GM23248 (cell line): ENCODE measurements at places on chromosomes 5 and 9.

DNA sequence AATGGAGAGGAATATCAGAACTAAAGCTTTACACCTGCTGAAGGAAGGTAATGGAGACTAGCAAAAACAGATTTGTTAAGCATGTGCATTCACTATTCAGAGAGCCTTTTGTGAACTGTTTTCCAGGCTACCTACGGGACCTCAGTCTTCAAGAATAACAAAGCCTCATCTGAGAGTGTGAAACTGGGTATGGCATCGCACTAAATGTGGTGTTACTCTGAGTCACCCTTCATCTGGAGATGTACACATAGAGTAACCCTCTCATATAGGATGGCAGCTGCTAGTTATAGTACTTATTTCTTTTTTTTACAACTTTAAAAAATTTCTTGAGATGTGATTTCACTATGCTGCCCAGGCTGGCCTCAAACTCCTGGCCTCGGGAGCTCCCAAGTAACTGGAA, 306.8 kb downstream of the ZNF608 start:
- no peaks in the 10 kb centered on the region for H3K36me3 ChIP-seq
- H3K4me1 ChIP-seq: no peaks in the 10 kb centered on the region
- H3K27me3 ChIP-seq: peaks cover 30% of the 10 kb centered on the region
- H3K4me3 ChIP-seq: no peak overlapping the region

DNA sequence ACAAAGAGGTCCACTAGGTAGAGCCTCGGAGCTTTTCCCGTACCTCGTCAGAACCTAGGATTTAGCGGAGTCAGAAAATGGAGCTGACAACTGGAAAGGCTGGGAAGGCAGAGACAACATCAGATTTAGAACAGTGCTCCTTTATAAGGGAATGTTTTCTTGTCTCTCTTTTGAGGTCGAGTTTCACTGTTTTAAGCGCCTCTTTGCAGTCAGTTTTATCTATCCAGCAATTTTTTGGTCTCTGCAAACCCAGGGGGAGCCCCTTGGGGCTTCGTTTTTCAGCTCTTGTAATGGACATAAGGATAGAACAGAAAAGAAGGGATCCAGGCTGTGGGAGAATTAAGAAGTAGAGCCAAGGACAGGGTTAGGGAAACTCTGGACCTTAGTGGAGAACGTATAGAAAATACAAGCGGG, 80.5 kb downstream of the FNBP1 start:
- H3K4me3 ChIP-seq: peak overlapping the region; percentile 78
- 0 out of 2 replicates have a peak, but pooled peaks cover 7% of the 10 kb centered on the region for H3K36me3 ChIP-seq
- peaks cover 29% of the 10 kb centered on the region for H3K4me1 ChIP-seq
- H3K27ac ChIP-seq: peak overlapping the region; percentile 52
- no peaks in the 10 kb centered on the region for H3K27me3 ChIP-seq

- DNase-seq: no peak
- H3K4me3 ChIP-seq: no peak overlapping the region
- H3K36me3 ChIP-seq: no peaks in the 10 kb centered on the region
- no peaks in the 10 kb centered on the region for H3K4me1 ChIP-seq
These were observed 157.2 kb upstream of the CD180 start for GRCh38 chr5:67353500-67354450.

DNA sequence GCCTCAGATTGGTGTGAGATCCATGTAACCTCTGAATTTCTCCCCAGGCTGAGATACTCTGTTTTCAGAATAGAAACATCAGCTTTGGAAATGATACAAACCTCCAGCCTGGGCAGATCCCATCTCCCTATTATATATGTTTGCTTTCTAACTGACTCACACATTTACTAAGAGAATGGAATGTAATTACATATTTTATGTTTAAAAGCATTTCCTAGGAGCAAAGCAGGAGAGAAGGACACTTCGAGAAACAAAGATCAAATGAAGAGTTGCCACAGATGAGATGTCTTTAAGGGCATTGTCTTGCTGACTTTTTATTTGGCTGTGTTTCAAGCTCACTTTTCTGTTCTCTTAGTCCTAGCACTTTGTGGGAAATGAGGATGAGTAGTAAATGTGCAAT, 96.3 kb downstream of the CDH18 start:
- H3K4me3 ChIP-seq: peak overlapping the region; percentile 2; the same call in 1 of the 2 replicates
- peak overlapping the region; percentile 22 for H3K27ac ChIP-seq
- peak; percentile 60 for DNase-seq
- H3K4me1 ChIP-seq: peaks cover 21% of the 10 kb centered on the region

DNA sequence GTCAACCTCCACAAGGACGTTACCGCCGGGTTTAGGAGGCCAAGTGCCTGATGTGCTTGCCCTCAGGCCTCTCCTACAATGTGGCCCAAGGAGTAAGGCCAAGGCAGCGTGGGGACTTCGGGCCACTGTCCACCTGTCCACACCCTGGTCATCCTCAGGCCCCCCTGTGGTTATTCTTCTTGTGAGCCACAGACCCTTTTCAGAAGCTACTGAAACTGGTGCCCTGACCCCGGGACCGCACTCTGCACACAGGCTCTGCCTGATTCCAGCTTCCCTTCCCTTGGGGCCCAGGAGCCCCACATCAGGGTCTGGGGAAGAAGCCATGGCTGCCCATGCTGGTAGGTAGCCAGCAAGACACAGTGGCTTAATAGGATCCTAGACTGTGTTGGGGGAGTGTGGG, 128.8 kb downstream of the OLFM1 start:
- no peak overlapping the region for H3K4me3 ChIP-seq
- H3K27me3 ChIP-seq: peaks cover 39% of the 10 kb centered on the region
- no peaks in the 10 kb centered on the region for H3K4me1 ChIP-seq
- H3K27ac ChIP-seq: no peak overlapping the region
- DNase-seq: no peak

DNA sequence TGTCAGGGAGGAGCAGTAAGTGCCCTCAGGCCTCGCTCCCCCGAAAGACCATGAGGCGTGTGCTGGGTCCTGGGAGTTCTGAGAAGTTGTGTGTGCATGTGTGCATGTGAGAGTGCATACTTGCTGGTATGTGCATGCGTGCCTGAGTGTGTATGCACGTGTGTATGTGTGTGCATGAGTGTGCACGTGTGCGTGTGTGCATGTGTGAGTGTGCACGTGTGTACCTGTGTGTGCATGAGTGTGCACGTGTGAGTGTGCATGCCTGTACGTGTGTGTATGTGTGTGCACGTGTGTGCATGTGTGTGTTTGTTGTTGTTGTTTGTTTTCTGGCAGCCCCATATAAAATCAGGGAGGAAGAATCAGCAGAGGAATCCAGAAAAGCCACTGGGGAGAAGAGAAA, 426.7 kb downstream of the IRX2 start:
- no peaks in the 10 kb centered on the region for H3K4me1 ChIP-seq
- H3K36me3 ChIP-seq: no peaks in the 10 kb centered on the region
- no peak overlapping the region for H3K4me3 ChIP-seq
- no peaks in the 10 kb centered on the region for H3K27me3 ChIP-seq

GRCh38 chr5:72938206-72938605, 17.6 kb upstream of the FCHO2 start:
- no peaks in the 10 kb centered on the region for H3K4me1 ChIP-seq
- H3K27ac ChIP-seq: no peak overlapping the region
- H3K27me3 ChIP-seq: no peaks in the 10 kb centered on the region
- no peak overlapping the region for H3K4me3 ChIP-seq

DNA sequence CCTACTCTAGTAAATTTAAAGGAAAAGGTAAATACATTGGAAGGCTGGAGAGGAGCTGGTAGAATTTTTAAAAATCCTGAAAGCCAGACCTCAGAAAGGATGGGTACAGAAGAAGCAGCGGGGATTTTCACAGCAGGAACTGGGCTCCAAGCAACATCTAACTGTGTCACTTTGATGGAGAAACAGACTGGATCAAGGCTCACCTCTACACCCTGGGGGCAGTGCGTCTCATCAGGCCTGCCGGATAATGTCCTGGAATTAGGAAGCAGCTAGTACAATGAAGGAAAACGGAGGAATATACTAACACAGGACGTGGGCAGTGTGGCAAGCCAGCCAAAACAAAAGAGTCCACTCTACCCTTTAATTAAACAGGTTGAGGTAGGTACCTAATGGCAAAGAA, 463.6 kb downstream of the TAF11L14 start:
- H3K4me1 ChIP-seq: no peaks in the 10 kb centered on the region
- H3K27me3 ChIP-seq: no peaks in the 10 kb centered on the region
- no peak for DNase-seq
- H3K36me3 ChIP-seq: no peaks in the 10 kb centered on the region

GRCh38 chr9:97518909-97519307, 17.4 kb downstream of the TMOD1 start:
- H3K27ac ChIP-seq: no peak overlapping the region
- peaks cover 13% of the 10 kb centered on the region for H3K27me3 ChIP-seq
- peaks cover 6% of the 10 kb centered on the region; the same call in 1 of the 2 replicates for H3K4me1 ChIP-seq
- no peaks in the 10 kb centered on the region for H3K36me3 ChIP-seq
- H3K4me3 ChIP-seq: peak overlapping the region; percentile 35

DNA sequence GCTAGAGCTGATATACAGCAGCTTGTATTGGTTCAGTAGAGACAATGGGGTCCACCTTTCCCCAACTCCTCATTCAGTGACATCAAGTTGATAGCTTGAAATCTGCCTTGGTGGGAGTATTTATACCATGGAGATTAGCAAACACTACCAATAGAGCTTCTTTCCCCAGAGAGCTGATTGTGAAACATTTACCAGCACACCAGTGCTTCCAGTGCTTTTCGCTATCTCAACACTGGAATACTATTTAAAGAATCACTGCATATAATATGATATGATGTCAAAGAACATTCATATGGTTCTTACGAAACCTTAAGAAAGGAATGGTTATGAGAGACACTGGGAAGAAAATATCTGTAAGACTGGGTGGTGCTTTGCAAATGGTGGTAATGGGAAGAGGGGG, 21.8 kb upstream of the RNF145 start:
- no peak for DNase-seq
- H3K27me3 ChIP-seq: 0 out of 2 replicates have a peak, but pooled peaks cover 11% of the 10 kb centered on the region
- H3K36me3 ChIP-seq: no peaks in the 10 kb centered on the region
- H3K4me3 ChIP-seq: no peak overlapping the region
